Activated CD4-positive, alpha-beta memory T cell treated with anti-CD3 and anti-CD28 coated beads for 36 hours (primary cell): ENCODE measurements at places on chromosomes 1 and 21. TPM values are rescaled to one million over a fixed set of nuclear protein-coding genes. Genes with fewer than 3 reads are reported as not detected.

SCMH1 gene
- total RNA-seq: 17.7 TPM

INSRR gene
- 0.05 TPM for total RNA-seq

PLA2G2F gene
- total RNA-seq: not detected

DPT gene
- total RNA-seq: not detected

C1orf115 gene
- 0.76 TPM for total RNA-seq

ARTN gene
- total RNA-seq: not detected

OR2L2 gene
- 0.07 TPM for total RNA-seq

PTPRC gene
- total RNA-seq: 495 TPM

SETDB1 gene
- total RNA-seq: 50.0 TPM

CD101 gene
- 0.19 TPM for total RNA-seq

CYP4B1 gene
- total RNA-seq: not detected

ATP6V1G3 gene
- total RNA-seq: not detected

ANGPTL1 gene
- not detected for total RNA-seq

TNFRSF4 gene
- total RNA-seq: 1,005 TPM

KCNA3 gene
- total RNA-seq: 25.6 TPM

TEX38 gene
- total RNA-seq: not detected

NTMT2 gene
- total RNA-seq: not detected

C1orf94 gene
- total RNA-seq: not detected

RHBDL2 gene
- not detected for total RNA-seq

THEMIS2 gene
- total RNA-seq: 27.4 TPM

USP48 gene
- 91.1 TPM for total RNA-seq
